ENCODE measurements at places on chromosomes 11 and 22. TPM values are rescaled to one million over a fixed set of nuclear protein-coding genes. Genes with fewer than 3 reads are reported as not detected.

The ELF5 gene
- total RNA-seq: not detected

The SCUBE2 gene
- total RNA-seq: not detected

The KDELR3 gene
- 3.7 TPM for total RNA-seq

The LIMK2 gene
- total RNA-seq: 33.9 TPM

The BEST1 gene
- not detected for total RNA-seq

The OR51B2 gene
- not detected for total RNA-seq

The OR5B21 gene
- total RNA-seq: 0.46 TPM
